ENCODE measurements at places on chromosomes 1 and 21.

DNA sequence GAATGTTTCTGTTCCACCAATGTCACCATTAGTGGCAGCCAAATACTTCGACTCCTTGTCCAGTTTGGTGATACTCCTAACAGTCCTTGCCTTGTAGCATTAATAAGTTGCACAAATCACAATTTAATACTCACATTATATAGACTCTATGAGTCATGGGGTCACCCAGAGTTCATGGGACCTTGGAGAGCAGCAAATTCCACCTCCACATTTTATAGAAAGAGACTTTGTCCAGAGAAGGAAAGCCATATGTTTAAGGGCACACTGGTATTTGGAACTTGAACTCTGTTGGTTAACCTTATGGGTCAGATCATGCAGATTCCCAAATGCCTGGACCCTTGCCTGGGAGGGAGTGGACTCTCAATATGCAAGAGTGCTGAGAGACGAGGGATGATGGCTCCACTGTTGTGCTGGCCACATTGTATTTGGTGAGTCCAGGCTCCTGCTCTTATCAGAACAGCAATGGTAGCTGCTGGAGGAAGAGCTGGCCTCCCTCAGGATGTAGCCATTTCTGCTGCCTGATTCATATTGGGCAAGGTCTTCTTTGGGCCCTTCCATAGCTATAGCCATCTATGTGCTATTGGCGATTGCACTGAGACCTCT is 30.6 kb downstream of the DNAJC6 start:
- H3K27me3 ChIP-seq: no peaks in the 10 kb centered on the region
- H3K27ac ChIP-seq: no peak overlapping the region
- H3K4me1 ChIP-seq: no peaks in the 10 kb centered on the region
- H3K4me3 ChIP-seq: no peak overlapping the region
- H3K36me3 ChIP-seq: no peaks in the 10 kb centered on the region
- DNase-seq: no peak

GRCh38 chr1:161420763-161421455 is 53.2 kb upstream of the CFAP126 start:
- no peak for DNase-seq
- no peak overlapping the region for H3K27ac ChIP-seq
- peak overlapping the region; percentile 81 for H3K4me3 ChIP-seq
- peaks cover 15% of the 10 kb centered on the region for H3K4me1 ChIP-seq
- H3K27me3 ChIP-seq: peaks cover 6% of the 10 kb centered on the region

DNA sequence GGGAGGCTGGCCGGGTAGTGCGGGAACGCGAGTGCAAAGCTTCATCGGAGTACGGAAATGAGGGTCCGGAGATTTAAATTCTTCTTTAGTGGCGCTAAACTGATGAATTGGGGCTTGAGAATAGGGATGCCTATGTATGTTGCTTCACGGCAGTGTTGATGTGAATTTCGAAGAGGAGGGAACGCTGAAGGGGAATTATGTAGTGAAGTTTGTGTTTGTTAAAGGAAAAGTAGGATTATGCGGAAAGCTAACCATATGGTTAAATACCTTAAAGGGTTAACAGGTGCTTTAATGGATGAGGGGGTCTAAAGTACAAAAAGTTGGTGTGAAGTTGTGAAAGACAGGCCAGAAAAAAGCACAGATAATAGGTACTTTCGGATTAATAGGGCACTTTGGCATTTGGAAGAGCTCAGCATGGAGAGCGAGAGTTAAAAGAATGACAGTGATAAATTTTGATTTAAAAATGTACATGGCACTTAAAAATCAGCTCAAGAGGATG is 1.4 kb downstream of the HS2ST1 start:
- no peak overlapping the region for H3K27ac ChIP-seq
- H3K27me3 ChIP-seq: no peaks in the 10 kb centered on the region
- H3K4me3 ChIP-seq: no peak overlapping the region
- H3K4me1 ChIP-seq: peaks cover 21% of the 10 kb centered on the region
- DNase-seq: no peak

DNA sequence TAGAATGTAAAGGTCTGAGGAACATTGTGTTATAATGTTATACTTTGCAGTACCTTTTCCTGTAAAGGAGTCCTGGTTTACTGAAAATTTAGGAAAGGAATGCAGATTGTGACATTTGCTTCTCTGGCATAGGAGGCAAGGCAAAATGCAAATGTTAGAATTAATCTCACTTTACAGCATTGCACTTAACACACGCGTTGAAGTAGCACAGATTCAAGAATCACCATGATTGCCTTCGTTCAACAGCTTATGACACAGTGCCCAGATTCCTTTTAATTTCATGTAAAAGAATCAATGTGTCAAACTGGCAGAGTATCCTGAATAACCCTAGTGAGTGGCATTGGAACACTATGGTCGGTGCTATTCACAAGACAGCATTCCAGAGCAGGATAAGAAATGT is 47.4 kb downstream of the RGS7 start:
- H3K4me3 ChIP-seq: no peak overlapping the region
- no peaks in the 10 kb centered on the region for H3K4me1 ChIP-seq
- H3K36me3 ChIP-seq: no peaks in the 10 kb centered on the region

DNA sequence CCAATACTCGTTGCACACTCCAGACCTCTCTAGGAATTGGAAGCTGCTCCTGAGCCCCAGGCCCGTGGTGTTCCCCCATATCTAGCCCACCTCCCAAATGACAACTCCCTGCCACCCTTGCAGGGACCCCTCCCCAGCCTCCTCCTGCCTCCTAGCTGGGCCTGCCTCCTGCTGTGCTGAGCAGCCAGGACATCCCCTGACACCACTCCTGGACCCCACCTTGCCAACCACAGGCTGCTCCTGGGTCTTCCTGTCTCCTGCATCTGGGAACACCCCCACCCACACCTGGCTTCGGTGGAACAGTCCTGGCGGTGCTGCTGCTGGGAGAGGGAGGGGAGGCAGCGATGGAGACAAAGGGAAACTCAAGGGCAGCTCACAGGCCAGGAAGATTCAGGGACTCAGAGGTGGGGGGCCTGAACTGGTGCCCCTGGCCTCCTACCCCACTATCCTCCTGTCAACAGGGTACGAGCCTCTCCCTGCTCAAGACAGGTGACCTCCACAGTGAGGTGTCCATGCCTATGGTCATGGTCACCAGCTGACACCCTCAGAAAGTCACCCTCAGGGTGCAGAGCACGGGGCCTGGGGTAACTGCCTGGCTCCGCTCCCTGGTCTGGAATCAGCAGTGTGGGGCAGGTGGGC is 81.2 kb downstream of the RIPK4 start:
- no peak overlapping the region for H3K27ac ChIP-seq

- DNase-seq: no peak
- H3K36me3 ChIP-seq: no peaks in the 10 kb centered on the region
- H3K4me1 ChIP-seq: peaks cover 11% of the 10 kb centered on the region
- H3K27me3 ChIP-seq: peaks cover 58% of the 10 kb centered on the region
Measured at GRCh38 chr1:184387069-184387475, 243 bp downstream of the C1orf21 start.

GRCh38 chr21:34630536-34631143 is 15.7 kb upstream of the RCAN1 start:
- no peaks in the 10 kb centered on the region for H3K36me3 ChIP-seq
- H3K4me3 ChIP-seq: no peak overlapping the region
- H3K27me3 ChIP-seq: peaks cover 6% of the 10 kb centered on the region
- DNase-seq: peak; percentile 39
- no peaks in the 10 kb centered on the region for H3K4me1 ChIP-seq
- no peak overlapping the region for H3K27ac ChIP-seq

DNA sequence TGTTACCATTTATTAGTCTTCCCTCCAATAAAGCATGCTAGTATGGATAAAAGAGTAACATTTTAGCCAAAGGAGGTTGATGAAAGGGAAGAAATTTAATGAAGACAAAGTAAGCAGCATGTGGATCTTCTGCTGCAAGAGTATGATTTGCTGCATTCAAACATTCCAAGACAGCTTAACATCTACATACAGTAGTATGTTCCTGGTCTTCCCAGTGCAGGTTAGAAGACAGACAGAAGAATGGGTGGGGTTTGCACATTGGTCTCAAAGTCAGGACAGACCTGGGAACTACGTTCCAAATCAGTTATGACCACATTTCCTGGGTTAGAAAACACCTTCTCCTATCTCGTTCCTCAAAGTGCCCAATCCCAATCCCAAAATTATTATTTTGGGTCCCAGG is 43.3 kb downstream of the PUM1 start:
- no peak overlapping the region for H3K4me3 ChIP-seq
- no peak for DNase-seq
- H3K36me3 ChIP-seq: no peaks in the 10 kb centered on the region
- H3K27me3 ChIP-seq: no peaks in the 10 kb centered on the region

DNA sequence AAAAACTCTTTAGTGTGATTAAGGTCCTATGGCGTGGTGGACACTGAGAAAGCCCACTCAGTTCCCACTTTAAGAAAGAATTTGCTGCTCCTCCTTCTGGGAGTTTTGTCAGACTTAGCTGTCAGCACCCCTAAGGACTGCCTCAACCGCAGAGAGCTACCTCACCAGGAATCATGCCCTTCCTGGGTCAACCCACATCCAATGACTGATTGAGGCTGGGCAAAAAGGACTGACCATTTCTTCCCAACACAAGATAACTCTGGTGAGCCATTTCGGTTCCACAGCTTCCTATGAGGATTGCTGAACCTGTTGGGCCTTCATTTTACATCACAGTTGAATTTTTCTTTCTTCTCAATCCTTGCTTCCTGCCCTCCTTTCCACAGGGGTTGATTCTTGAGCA is 197.9 kb downstream of the NCAM2 start:
- H3K36me3 ChIP-seq: no peaks in the 10 kb centered on the region
- peaks cover 8% of the 10 kb centered on the region for H3K4me1 ChIP-seq
- no peak overlapping the region for H3K4me3 ChIP-seq
- no peaks in the 10 kb centered on the region for H3K27me3 ChIP-seq
